ENCODE measurements at places on chromosomes 12 and 14.
A peak's percentile ranks its signal among the peaks of the same experiment; 100 is the strongest.

- no peak for DNase-seq
Measured at GRCh38 chr12:127943481-127944210, 323.3 kb upstream of the TMEM132C start.

DNA sequence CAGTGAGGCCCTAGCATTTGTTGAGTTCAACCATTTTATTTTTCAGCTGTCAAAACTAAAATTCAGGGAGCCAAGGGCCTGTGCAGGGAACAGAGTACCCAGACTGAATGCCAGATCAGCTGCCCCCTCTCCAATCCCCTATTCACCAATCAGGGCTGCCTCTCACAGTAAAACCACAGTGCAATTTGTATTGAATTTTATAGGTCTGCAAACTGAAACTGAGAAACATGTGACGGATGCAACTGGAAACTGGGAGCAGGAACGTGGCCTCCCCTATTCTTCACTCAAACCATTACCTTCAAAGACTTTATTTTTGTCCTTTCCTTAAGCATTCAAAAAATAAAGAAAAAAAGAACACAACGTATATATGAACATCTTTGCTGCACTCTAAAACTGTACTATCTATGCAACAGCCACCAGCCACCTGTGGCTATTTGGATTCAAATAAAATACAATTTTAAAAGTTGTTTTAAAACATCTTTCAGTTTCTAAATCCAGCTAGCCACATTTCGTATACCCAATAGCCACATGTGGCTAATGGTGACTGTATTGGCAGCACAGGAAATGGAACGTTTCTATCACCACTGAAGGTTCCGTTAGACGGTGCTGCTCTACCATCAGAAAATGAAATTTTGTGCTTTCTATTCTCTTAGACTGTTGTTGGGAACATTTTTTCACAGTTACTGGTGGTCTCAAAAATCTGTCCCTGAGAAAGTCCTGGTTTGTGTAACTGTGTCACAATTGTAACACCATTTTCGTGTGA lies 371.3 kb upstream of the FAR2 start:
- DNase-seq: peak; percentile 45

DNA sequence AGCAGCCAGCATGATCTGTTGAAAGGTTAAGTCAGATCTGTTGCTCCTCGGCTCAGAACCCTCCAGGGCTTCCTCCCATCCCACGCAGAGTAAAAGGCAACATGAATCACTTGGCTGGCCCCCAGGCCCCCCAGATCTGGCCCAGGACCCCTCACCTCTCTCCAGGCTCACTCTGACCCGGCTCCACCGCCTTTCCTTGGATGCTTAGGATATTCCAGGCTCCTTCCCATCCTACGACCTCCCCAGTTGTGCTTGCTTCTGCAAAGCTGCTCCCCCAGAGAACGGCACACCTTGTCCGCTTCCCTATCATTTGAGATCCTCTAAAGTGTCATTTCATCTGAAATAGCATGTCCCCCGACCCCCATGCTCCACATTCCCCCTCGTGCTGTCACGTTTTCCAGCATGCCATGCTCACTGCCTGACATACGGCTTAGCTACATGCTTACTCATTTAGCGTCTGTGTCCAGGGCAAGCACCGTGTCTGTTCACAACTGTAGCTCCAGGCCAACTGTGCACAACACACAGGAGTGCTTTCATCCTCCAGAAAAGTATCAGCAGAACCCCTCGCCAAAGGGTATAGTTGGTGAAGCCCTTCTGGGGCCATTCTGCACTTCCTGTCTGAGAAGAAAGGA lies 33.6 kb upstream of the BDKRB2 start:
- DNase-seq: no peak

GRCh38 chr12:124082687-124083086 lies 109.7 kb downstream of the ZNF664 start:
- no peak for DNase-seq

- DNase-seq: no peak
Measured at GRCh38 chr12:45989287-45989686, 1.1 kb downstream of the SCAF11 start.

All from DMS153 (cell line).